Glutamatergic neuron (in vitro differentiated cells): ENCODE measurements at places on chromosomes 2 and 18. TPM values are rescaled to one million over a fixed set of nuclear protein-coding genes. Genes with fewer than 3 reads are reported as not detected.

SERPINB10 gene
- total RNA-seq = not detected

ZNF521 gene
- total RNA-seq = 58.7 TPM

PRSS56 gene
- not detected for total RNA-seq

VIT gene
- not detected for total RNA-seq

NEU2 gene
- total RNA-seq = not detected

KCNK3 gene
- 21.7 TPM for total RNA-seq

AGXT gene
- total RNA-seq = not detected

GATA6 gene
- 0.42 TPM for total RNA-seq

GCG gene
- not detected for total RNA-seq

IL1F10 gene
- total RNA-seq = not detected

SCN9A gene
- 11.2 TPM for total RNA-seq

ST8SIA3 gene
- total RNA-seq = 17.7 TPM

ANKRD53 gene
- 11.7 TPM for total RNA-seq

ABCG5 gene
- not detected for total RNA-seq

FLACC1 gene
- 1.2 TPM for total RNA-seq

DIPK1C gene
- not detected for total RNA-seq

RAB6D gene
- total RNA-seq = not detected

OR6B2 gene
- not detected for total RNA-seq

ALPI gene
- not detected for total RNA-seq

MRPL33 gene
- total RNA-seq = 54.2 TPM

EPB41L3 gene
- 368 TPM for total RNA-seq

CERKL gene
- 5.7 TPM for total RNA-seq

DTNA gene
- total RNA-seq = 29.5 TPM

PROC gene
- not detected for total RNA-seq

CNGA3 gene
- total RNA-seq = 7.6 TPM
